Fibroblast of lung (primary cell): ENCODE measurements at places on chromosomes 7 and 10. TPM values are rescaled to one million over a fixed set of nuclear protein-coding genes. Genes with fewer than 3 reads are reported as not detected.

- DNase-seq, result peak; percentile 100
Measured at GRCh38 chr10:4243651-4244050, 458.6 kb upstream of the KLF6 start.

DNA sequence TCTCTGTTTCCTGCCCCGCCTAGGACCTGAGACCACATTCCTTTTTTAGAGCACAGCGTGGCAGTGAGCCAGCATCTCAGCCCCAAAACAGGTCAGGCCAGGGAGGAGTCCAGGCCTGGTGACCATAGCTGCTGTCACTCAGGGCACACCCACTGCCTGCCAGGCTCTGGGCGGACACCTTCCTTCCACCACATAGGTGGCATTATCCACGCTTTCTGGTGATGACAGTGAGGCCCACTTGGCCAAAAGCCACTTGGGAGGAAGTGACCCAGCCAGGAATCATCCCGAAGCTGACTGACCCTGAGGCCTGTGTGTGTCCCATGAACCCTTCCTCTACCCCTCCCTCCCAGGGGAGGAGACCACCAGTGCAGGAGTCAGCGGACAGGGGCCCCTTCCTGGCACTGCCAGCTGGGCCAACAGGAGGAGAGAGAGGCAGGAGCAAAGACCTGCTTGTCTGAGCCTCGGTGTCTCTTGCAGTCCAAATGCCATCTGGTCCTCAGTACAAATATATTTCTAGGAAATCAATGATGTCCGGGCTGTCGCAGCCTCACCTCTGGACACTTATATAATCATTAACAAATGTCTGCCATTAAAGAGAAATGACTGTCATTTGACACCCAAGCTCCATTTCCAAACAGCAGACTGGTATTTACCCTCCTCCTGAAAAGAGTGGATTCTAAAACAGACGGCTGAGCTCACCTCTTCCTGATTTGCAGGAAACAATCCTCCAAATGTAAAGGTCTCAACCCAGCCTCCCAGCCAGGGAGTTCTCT lies 63.0 kb downstream of the ABRAXAS2 start:
- peak; percentile 14 for DNase-seq

EGFR gene
- 36.0 and 55.3 TPM in 2 replicates for total RNA-seq

DNA sequence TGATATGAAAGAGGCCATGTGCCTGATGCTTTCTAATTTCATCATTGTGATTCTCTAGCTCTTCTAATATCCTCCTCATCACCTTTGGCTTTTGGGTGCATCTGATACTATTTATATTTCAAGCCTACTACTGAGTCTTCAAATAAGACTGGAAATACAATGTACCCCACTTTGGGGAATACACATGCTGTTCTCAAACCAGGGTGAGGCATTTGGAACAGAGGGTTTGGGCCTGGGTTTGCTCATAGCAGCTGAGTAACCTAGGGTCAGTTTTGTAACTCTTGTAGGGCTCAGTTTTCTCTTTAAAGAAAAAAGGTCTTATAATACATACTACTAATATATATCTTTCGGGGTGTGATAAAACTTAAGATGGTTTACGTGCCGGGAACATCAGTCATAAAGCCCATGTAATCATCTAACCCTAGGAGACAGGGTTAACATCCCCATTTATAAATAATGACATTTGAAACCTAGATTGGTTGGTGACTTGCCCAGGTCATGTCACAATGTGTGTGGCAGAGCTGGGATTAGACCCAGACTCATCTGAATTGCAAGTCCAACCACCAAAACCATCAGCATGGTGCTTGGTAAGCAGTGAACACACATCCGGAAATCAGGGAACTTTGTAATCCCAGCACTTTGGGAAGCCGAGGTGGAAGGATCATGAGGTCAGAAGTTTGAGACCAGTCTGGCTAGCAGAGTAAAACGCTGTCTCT lies 23.0 kb downstream of the AKR1B15 start:
- DNase-seq, result no peak

GRCh38 chr7:43872406-43873110 lies 3.2 kb upstream of the MRPS24 start:
- peak; percentile 87 for DNase-seq

DNA sequence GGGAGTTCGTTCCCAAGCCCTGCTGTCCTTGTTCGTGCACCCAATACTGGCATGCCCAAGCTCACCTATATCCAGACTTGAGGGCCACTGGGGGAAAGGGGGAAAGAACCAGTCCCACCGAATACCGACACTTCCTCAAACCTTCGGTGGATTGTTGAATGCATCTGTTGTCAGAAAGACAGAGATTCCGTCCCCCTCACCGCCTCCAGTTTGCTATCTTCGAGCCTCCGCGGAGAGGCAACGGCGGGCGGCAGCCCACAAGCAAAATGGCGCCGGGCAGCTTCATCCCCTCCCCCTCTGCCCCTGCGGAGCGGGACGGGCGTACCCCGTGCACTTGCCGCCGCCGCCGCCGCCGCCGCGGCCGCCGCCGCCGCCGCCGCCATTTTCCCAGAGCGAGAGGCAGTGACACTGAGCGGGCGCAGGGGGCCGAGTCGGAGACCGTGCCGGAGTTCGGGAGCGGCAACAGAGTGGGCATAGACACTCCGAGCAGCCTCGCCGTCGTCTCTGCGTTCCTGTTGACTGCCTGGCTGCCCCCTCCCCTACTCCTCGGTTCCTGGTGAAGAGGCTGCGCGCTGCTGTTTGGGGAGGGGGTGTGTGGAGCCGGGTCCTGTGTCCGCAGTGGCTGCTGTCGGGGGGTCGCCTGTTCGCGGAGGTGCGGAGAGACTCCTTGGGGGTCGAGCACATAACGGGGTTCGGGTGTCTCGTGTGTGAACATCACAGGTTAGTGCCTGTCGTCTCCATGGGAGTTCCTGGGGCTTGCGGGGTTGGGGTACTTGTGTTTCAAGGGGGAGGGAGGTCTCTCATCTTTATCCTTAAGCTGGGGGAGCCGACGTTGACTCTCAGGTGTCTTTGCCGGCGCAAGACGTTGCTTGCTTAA lies at the start of gene KMT2E:
KMT2E (plus strand) TSS at position 390 of the 877 bp plus-strand sequence. CDS start 26,748 bp downstream, outside the sequence.
- peak; percentile 74 for DNase-seq

DNA sequence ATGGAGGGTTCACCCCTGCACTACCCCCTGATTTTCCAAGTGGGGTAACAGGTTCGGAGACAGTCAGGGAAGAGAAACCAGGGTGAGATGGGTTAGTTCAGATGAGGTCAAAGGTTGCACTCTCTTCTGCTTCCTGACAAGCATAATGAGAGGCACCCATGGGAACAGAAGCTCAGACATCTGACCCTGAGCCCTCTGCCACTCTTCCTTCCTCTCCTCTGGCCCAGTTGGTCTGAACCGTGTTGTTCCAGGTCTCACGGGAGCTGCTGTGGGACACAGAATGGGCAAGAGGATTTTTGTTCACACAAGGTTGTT lies 38.4 kb downstream of the DNAJB12 start:
- no peak for DNase-seq

PRF1 gene
- total RNA-seq, result not detected in 2 replicates

POMZP3 gene
- 1.3 and 1.5 TPM in 2 replicates for total RNA-seq

- DNase-seq, result no peak
Measured at GRCh38 chr10:119367841-119368549, 160.6 kb downstream of the GRK5 start.

- peak; percentile 39 for DNase-seq
Measured at GRCh38 chr7:149285603-149286002, 23.6 kb downstream of the ZNF783 start.

DNA sequence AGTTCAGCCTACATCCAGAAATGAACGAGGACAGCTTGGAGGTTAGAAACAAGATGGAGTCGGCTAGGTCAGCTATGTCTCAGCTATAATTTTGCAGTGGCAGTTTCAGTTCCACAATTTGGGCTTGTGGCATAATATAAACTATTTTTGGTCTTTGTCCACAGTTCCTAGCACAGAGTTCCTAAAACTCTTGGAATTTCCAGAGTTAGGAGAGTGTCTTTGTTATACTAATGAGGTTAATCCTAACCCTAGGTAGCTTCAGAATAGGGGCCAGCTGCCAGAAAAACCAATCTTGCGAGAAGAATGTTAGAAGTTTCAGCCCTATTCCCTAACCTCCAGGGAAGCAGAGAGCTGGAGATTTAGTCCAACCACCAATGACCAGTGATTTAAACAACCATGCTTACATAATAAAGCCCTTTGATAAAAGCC lies 131.9 kb downstream of the AKR1D1 start:
- DNase-seq, result no peak

- DNase-seq, result no peak
Measured at GRCh38 chr10:47012214-47012613, 101.0 kb downstream of the PTPN20 start.

GRCh38 chr7:105399043-105399725 lies 10.5 kb upstream of the SRPK2 start:
- peak; percentile 33 for DNase-seq

ANXA8 gene
- 0.26 TPM in 1 of 2 replicates, not detected in the other for total RNA-seq

GRCh38 chr7:84799106-84799505 lies 387.8 kb downstream of the SEMA3D start:
- DNase-seq, result no peak

- DNase-seq, result peak; percentile 16
Measured at GRCh38 chr7:18384491-18385143, 110.9 kb upstream of the HDAC9 start.

TBRG4 gene
- total RNA-seq, result 52.2 and 53.2 TPM in 2 replicates

VWA2 gene
- total RNA-seq, result under 0.01 and 0.17 TPM in 2 replicates

TDRD1 gene
- total RNA-seq, result 0.26 TPM in 1 of 2 replicates, not detected in the other

GRCh38 chr10:12397941-12398340 lies 48.6 kb downstream of the CAMK1D start:
- peak; percentile 39 for DNase-seq

GRCh38 chr7:101775181-101775580 lies 42.2 kb upstream of the CUX1 start:
- no peak for DNase-seq

DNA sequence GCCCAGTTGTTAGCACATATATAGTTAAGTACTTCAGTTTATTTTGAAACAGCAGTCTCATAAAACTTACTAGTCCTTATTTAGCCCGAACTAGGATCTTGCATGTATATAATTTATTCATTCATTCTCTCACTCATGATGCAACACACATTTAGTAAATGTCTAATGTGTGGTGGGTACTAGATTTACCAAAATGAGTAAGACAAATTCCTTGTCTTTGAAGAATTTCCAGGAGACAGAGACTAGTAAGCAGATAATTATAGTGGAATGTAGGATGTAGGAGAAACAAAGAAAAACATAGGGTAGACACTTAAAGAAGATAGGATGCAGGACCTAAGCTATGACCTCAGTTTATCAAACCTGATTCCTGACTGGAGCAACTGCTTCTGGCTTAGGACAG lies 120.2 kb upstream of the AMPH start:
- DNase-seq, result no peak

ZNF804B gene
- not detected in 2 replicates for total RNA-seq

DNA sequence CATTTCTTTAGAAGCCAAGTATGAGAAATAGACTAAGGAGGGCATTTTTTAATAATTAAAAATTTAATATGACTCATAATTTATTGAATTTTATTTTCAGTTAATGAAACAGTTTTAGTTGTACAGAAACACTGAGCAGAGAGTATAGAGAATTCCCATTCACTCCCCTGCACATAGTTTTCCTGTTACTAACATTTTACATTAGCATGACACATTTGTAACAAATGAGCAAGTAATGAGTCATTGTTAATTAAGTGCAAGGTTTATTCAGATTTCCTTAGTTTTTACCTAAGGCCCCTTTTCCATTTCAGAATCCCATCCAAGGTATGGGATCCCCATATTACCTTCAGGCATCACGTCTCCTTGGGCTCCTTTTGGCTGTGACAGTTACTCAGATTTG lies 271.5 kb upstream of the FZD8 start:
- no peak for DNase-seq

GRCh38 chr7:129829737-129830631 lies 122.8 kb downstream of the UBE2H start:
- DNase-seq, result peak; percentile 79

DNA sequence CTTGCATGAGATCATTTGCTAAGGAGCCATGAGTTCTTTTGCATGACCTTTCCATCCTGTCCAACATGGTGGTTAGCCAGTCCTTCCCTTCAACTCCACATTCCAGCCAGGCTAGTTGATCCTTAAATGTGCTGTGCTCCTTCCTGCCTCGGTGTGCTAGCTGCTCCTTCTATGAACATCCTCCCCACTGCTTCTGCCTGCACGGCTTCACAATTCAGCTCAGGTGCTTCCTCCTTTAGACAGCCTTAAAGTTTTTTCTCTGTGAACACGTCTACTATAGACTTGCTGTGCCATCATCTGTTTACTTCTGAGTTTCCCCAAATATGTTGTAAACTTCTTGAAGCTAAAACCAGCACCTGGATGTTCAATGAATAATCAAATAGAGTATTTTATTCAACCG lies 95.5 kb downstream of the OTUD1 start:
- no peak for DNase-seq
